ENCODE measurements at places on chromosomes 2 and 18.

GRCh38 chr2:153871231-153872221, at the start of gene GALNT13:
Gene GALNT13 (plus strand): TSS chr2:153871922.
- peak; percentile 89 for DNase-seq

- no peak for DNase-seq
These were observed 62.5 kb upstream of the ACVR2A start for GRCh38 chr2:147782141-147782930.

DNA sequence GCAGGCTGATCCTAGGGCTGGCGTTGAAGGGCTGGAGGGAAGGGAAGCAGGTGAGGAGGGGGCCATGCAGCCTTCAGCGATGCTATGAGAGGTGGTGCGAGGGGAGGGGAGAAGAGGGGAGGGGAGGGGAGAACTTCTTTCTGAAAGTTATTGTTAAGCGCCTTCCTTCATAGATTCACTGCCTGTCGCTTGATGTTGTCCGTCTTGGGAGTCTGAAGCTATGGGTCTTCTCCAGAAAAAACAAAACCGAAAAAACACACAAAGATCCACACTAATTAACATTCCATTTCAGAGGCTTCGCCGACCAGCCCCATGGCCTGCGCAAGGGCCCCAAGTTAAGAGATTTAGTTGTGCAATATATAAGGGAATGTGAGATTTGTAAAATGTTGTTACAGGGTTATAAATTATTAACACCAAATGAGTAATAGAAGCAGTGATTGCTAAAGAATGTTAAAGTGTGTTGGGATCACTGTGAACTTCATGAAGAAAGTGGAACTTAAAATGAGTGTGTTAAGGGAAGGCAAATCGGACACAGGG, 758 bp downstream of the CFAP221 start:
- DNase-seq: no peak

DNA sequence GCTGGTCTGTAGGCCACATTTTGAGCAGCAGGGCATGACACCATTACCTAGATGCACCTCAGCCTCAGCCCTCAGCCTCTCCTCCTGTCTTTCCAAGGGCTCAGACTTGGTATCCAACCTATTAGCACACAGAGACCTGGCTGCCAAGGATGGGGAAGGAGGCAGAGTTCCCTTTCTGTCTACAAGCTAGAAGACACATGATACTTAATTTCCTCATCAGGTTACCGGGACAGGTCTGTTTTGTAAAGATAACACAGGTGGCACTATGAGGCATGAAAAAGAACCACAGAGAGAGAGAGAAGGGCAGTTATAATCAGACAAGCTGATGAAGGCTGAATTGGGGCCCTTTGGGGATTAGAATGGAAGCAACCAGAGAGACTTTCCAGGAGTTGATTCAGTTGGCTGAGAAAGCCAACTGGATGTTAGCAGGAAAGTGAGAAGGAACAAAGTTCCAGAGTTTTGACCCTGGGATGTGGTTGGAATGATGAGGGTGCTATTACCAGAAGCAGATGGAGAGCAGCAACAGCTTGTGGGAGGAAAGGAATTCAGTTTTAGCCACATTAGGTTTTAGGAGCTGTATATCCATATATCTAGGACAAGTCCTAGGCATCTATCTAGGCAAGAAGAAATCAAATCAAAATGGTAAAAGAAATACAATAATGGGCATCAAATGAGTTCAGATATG, 46.0 kb upstream of the RMND5A start:
- DNase-seq: no peak

DNA sequence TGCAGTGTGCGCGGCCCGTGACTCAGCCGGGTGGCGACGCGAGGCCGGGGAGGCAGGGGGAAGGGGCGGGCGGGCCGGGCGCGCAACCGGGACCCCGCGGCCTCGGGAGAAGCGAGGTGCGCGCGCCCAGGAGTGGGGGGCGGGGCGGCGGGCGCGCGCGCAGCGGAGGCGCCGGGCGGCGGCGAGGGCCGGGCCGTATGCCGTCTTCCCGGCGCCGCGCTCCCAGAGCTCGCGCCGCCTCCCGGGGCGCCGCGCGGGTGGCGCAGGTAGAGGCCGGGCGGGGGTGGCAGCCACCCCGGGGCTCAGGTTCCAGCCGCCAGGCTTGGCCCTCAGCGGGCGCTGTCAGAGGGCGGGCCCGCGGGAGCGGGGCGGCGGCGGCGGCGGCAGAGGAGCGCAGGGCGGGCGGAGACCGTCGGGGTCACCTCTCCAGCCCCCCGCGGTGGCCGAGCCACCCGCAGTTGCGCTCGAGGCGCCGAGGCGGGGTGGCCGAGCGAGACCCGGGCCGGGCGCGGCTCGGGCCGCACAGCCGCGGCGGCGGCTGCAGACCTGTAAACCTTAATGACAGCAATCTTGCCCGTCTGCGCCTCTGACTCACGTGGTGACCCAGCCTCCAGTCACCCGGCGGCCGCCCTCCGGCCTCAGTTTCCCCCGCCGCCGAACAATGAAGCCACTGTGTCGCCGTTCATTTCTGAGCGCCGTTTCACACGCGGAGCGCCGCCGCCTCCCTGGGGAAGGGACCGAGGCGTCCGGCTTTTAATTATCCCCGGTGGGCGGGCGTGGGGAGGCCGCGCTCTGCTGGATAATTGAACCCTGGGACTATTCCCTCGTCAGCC, 25.3 kb upstream of the SMAD7 start:
- DNase-seq: peak; percentile 91

- no peak for DNase-seq
These were observed 8.9 kb downstream of the RAB31 start for GRCh38 chr18:9716780-9717563.

DNA sequence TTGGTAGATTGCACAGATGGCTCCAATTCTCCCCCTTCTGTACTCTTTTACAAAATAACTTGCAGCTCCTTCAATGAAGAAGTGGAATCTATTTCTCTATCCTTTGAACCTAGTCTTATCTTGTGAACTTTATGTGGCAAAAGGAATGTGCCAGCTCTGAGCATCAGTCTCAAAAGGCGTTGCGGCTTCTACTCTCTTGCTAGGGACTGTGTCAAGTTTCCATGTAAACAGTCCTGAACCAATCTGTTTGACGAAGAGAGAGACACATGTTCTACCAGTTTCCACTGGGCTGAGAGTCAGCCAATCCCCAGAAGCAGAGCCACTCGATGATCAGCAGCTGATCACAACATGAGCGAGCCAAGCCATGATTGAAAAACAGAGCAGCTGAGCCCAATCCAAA, 439.7 kb upstream of the SETBP1 start:
- DNase-seq: no peak

DNA sequence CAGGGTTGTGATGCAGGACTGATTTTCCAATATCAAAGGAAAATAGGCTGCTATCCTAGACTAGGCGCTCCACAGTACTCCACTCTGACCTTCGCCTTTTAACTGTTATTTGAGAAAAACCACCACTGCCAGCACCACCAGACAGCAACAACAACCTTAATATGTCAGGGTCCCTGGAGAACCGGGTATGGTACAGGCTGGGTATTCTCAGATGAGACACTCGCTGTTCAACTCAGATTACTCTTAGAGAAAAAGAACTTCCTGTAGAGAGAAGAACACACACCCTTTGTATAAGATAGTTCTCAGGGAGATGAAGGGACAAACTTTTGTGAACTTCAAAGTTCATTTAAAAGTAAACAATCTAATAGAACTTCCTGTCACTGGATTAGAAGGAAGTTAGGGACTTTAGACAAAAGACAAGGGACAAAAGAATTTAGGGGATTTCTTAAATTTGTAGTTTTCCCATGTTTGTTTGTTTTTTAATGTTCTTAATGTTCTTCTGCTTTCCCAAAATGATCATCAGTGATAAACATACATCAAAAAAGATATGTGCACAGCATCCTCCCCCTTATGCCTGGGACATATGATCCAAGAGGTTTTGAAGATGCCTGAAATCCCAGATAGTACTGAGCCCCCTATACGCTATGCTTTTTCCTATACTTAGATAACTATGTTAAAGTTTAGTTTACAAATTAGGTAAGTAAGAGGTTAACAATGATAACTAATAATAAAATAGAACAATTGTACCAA, 41.3 kb upstream of the PPP1R1C start:
- no peak for DNase-seq

DNA sequence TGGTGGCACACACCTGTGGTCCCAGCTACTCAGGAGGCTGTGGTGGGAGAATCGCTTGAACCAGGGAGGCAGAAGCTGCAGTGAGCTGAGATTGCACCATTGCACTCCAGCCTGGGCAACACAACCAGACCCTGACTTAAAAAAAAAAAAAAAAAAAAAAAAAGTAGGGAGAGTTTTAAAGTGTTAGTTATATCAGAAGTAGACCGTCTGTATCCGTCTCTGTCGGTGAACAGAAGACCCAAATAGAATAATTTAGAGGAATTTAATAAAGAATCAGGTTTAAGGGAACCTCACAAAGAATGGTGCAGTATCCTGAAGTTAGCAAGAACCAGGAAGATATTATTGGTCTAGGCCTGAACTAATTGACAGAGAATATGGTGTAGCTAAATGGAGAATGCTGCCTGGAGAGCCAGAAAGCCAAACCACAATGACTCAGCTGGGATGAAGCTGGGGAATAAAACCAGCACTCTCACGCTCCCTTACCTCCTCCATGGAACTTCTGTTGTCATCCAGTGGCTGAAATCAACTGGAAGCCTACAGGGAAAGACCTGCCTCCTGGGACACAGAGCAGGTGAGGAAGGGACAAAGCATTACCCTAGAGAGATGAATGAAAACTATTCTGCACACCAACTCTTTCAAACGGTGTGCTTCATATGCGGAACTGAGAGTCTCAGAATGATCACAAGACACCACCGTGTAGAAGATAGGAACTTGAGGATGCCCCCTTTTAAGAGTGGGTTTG, 39.1 kb upstream of the PLEKHM3 start:
- no peak for DNase-seq

GRCh38 chr2:15799432-15799827, 140.9 kb upstream of the MYCN start:
- DNase-seq: no peak

GRCh38 chr2:227503433-227504406, 31.8 kb downstream of the AGFG1 start:
- DNase-seq: no peak

All from left lung (tissue), 14 donors.